Cardiac muscle cell (in vitro differentiated cells and primary cell): ENCODE measurements at places on chromosomes 13 and 19. TPM values are rescaled to one million over a fixed set of nuclear protein-coding genes. Genes with fewer than 3 reads are reported as not detected.

ZNF491 gene
- polyA plus RNA-seq = 5.1 and 7.3 TPM in 2 replicates

LHB gene
- polyA plus RNA-seq = 2.7 TPM in 1 of 2 replicates, not detected in the other

TLE6 gene
- polyA plus RNA-seq = 42.8 and 45.8 TPM in 2 replicates

DPF1 gene
- 4.9 and 6.5 TPM in 2 replicates for polyA plus RNA-seq

ZNF582 gene
- 17.7 and 19.5 TPM in 2 replicates for polyA plus RNA-seq

CEACAM6 gene
- polyA plus RNA-seq = not detected in 2 replicates

VSTM2B gene
- polyA plus RNA-seq = not detected in 2 replicates

OLFM4 gene
- not detected in 2 replicates for polyA plus RNA-seq

GPR183 gene
- 17.1 and 21.1 TPM in 2 replicates for polyA plus RNA-seq

ZNF793 gene
- polyA plus RNA-seq = 20.0 and 24.6 TPM in 2 replicates

GJA3 gene
- polyA plus RNA-seq = 123 and 136 TPM in 2 replicates

CD320 gene
- polyA plus RNA-seq = 99.3 and 109 TPM in 2 replicates

AZU1 gene
- 1.5 and 5.6 TPM in 2 replicates for polyA plus RNA-seq

SLC25A41 gene
- polyA plus RNA-seq = 0.96 and 1.7 TPM in 2 replicates

SNRPD2 gene
- 696 and 731 TPM in 2 replicates for polyA plus RNA-seq

ZNF681 gene
- 1.4 and 3.2 TPM in 2 replicates for polyA plus RNA-seq
